ENCODE measurements at places on chromosomes 5 and 9. TPM values are rescaled to one million over a fixed set of nuclear protein-coding genes. Genes with fewer than 3 reads are reported as not detected.
A peak's percentile ranks its signal among the peaks of the same experiment; 100 is the strongest.

DNA sequence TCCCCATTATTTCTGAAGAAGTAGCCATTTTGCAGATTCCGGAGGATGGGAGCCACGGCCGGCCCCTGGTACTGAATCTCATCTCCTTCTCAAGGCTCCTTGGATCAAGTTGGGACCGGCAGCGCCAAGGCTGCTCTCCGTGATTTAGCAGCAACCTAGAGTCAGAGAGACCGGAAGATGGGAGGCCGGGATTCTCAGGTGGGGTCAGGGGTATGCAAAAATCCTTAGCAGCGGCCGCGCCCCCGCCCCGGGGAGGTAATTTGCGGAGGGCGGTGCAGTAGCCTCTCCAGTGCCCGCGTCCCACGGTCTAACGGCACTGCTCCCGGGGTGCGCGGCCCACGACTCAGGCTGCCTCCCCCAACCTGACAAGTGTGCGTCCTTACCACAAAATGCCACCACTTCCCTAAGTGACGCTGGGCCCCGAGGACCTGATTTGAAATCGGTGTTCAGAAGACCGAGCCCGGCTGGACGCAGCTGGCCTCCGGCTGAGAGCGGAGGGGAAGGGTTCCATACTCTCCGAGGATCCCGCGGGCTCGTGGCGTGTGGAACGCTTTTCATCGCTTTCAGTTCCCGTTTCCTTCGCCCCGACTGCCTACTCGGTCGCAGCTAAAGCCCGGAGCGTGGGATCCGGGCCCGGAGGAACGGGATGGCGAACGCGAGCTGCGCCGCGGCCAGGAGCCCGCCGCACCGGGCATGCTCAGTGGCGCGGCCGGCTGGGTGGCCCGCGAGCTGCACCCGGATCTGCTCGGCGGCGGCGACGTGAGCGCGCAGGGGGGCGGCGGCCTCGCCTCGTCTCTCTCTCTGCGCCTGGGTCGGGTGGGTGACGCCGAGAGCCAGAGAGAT is at the start of gene SCAMP1:
Gene SCAMP1, plus strand, starts transcription at position 787 of the 843 bp plus-strand sequence. Its CDS starts 55 bp downstream, at position 842.
- peak; percentile 98 for DNase-seq

GRCh38 chr5:165504674-165505073 is 1999.3 kb downstream of the MAT2B start:
- no peak for DNase-seq

- no peak for DNase-seq
Measured at GRCh38 chr9:92425474-92425873, 1.2 kb upstream of the OMD start.

DNA sequence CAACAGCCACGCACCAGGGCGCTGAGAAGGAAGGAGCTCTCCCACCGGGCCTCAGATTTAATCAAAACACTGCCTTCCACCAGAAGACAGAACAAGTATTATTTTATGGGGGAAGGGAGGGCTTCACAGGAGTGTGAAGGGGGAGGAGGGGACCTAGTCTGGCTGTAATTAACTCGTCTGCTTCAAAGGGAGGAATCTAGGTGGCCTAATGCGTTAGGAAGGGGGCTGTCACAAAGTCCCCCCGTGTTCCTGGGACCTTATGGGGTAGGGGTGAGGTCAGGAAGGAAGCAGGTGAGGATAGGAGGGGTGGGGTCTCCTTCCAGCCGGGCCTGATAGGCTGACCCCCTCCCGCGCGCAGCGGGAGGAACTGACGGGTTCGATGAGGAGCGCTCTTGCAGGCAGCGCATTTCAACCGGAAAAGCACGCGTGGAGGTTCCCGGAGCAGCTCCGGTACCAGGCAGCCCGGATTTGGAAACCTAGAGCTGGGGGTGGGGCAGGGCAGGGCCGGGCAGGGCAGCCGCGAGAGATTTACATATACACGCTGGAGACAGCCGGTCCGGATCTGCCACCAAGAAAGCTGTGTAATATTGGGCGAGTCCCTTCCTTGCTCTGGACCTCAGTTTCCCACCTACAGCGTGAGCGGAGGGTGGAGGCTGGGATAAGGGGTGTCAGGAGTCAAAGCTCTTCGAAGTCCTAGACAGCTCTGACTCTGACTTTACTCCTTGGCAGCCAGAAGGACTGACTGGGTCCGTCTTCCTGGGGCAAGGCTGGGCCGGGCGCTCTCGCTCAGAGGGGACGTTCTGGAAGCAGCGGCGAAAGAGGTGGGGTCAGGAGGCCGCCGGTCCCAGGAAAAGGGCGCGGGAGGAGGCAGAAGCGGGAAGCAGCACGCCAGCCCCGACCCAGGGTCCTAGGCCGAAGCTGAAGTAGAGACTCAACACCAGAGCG is 1.8 kb downstream of the SHB start:
- DNase-seq, result peak; percentile 89

Gene GPR150
- total RNA-seq, result 0.10 TPM

Gene RICTOR
- 50.1 TPM for total RNA-seq

GRCh38 chr5:173012882-173013281 is 29.3 kb downstream of the ATP6V0E1 start:
- DNase-seq, result no peak

DNA sequence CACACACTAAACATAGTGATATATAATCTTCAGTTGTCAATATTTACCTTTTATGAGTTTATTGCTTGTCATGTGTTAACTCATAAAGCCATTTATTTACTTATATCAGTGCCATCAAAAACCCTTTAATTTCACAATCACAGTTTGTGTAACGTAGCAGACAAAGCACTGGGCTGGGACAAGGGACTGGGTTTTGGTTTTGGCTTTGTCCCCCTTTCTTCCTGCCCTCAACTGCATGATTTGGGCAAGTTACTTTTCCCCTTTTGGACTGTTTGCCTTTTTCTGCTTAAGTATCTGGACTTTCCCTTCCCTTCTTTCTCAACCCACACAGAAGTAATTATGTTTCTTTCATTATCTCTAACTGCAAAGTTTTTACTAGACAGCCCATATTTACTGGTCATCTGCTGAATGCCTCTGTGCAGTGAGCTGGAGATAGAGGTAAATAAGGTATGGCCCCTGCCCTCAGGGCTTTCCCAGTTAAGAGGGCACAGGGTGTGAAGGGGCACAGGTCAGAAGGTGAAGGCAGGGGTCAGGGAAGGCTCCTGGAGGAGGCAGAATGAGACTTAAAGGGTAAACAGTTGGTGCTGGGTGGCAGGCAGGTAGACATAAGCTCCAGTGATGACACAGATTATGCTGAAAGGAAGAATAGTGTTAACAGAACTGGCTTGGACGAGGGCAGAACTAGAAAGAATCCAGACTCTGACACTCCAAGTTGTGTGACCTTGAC is 14.8 kb upstream of the NR3C1 start:
- DNase-seq, result no peak

Gene FUT7
- 0.24 TPM for total RNA-seq

Gene CAMK4
- total RNA-seq, result 0.38 TPM

DNA sequence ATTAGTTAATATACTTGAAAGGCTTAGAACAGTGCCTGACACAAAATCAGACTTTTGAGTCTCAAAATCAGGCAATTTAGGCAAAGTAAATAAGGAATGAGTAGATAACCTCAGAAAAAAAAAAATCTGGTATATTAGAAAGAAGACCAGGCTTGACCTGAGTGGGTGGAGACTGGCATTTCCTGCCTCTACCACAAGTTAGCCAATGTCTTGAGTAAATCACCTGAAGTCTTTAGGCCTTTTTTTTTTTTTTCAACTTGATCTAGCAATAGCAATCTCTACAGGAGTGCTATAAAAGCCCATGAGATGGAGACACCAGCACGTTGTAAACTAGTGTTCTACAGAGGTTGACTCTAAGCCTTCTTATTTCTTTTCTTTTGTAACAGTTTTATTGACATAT is 104.2 kb upstream of the RASEF start:
- DNase-seq, result no peak

Gene ADAMTS12
- total RNA-seq, result 7.1 TPM

Gene RAB3C
- total RNA-seq, result 11.7 TPM

DNA sequence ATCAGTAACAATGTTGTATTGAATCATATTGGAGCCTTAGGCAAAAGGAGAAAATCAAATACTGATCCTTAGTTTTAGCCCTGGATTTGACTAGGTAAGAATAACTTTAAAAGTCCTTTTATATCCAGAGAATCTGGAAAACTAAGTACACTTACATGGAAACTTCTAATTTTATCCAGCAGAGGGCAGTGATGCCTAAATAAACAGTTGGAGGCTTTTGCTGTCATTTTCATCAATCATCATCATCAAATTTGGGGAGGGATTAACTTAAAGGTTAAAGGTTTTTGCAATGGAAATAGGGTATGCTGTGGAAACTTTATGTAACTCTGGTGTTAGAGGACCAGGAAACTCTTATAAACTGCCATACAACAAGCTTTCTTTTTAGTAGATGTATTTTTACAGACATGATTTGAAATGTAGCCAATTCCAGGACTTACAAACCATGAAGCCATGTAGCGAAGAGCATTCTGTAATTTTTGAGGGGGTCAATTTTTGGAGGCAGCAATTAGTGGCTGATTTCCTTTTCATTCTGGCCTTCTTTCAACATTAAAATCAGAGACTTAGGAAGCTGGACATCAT is 112.7 kb downstream of the OSTF1 start:
- no peak for DNase-seq

Gene GNA14
- 6.0 TPM for total RNA-seq

DNA sequence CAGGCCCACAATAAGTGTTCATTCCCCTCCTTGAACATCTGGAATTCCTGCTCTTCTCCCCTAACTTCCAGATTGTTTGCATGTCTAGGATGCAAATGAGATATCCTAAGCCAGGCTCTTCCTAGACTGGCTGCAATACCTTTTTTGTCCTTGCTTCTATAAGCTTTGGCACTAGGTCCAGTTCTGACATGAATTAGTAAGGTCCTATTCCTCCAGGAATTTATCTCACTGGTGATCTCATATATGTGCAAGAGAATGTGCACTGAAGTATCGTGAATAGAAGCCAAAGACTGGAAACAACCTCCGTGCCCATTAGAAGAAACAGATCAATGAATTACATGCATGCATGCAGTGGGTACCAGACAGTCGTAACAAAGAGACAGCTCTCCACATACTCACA is 25.2 kb downstream of the DUSP1 start:
- DNase-seq, result no peak

GRCh38 chr9:75960551-75960950 is 70.1 kb downstream of the PCSK5 start:
- no peak for DNase-seq

Gene UGCG
- 32.7 TPM for total RNA-seq

Gene PCA3
- 0.24 TPM for total RNA-seq

- no peak for DNase-seq
Measured at GRCh38 chr9:70422371-70423043, 8.1 kb upstream of the KLF9 start.

GRCh38 chr5:180605554-180606214 is 14.4 kb upstream of the SCGB3A1 start:
- peak; percentile 69 for DNase-seq

- DNase-seq, result no peak
Measured at GRCh38 chr5:52692039-52692438, 95.7 kb upstream of the ITGA1 start.

- no peak for DNase-seq
Measured at GRCh38 chr5:169803077-169803981, 166.3 kb downstream of the DOCK2 start.

Gene CATSPER3
- not detected for total RNA-seq

Gene GARIN3
- total RNA-seq, result not detected

DNA sequence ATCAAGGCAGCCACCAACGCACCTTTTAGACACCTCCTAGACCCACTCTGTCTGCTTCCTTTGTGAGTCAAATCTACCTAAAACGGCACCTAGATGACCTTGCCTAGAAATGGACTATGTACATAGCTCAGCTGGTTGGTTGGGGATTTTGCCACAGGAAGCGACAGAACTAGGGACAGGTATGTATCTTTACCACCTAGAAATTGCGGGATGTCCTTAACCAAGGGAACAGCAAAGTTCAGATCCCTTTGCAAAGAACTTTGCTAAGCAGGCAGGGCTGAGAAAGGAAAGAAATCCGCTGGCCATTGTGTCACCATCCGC is 2.0 kb upstream of the ENC1 start:
- DNase-seq, result no peak

- peak; percentile 26 for DNase-seq
Measured at GRCh38 chr9:33475357-33475756, 1.6 kb upstream of the NOL6 start.

Gene TLX3
- not detected for total RNA-seq

GRCh38 chr5:145984072-145984471 is 47.7 kb downstream of the SH3RF2 start:
- DNase-seq, result no peak

- DNase-seq, result no peak
Measured at GRCh38 chr5:93225748-93226147, 355.3 kb downstream of the NR2F1-AS1 start.

- DNase-seq, result peak; percentile 86
Measured at GRCh38 chr9:108272349-108272899, 583.4 kb downstream of the ACTL7B start.

GRCh38 chr5:79685627-79686026 is 4.0 kb upstream of the CMYA5 start:
- DNase-seq, result no peak

- DNase-seq, result no peak
Measured at GRCh38 chr5:175831507-175831906, 39.9 kb upstream of the CPLX2 start.

Gene PCDHB12
- 3.6 TPM for total RNA-seq

Gene FOXD4
- 0.24 TPM for total RNA-seq

Gene MCTP1
- 23.8 TPM for total RNA-seq

GRCh38 chr9:121622387-121623203 is 28.8 kb upstream of the DAB2IP start:
- no peak for DNase-seq

Measured in posterior vena cava (tissue), 2 donors.